Stimulated activated CD4-positive, alpha-beta T cell treated with anti-CD3 and anti-CD28 coated beads, Interleukin-12 subunit alpha, Interleukin-12 subunit beta, amount 100 ng/mL, for 48 hours (primary cell): ENCODE measurements at places on chromosomes 7 and 10.

- DNase-seq = no peak
Measured at GRCh38 chr10:87722716-87723115, 63.0 kb downstream of the PAPSS2 start.

DNA sequence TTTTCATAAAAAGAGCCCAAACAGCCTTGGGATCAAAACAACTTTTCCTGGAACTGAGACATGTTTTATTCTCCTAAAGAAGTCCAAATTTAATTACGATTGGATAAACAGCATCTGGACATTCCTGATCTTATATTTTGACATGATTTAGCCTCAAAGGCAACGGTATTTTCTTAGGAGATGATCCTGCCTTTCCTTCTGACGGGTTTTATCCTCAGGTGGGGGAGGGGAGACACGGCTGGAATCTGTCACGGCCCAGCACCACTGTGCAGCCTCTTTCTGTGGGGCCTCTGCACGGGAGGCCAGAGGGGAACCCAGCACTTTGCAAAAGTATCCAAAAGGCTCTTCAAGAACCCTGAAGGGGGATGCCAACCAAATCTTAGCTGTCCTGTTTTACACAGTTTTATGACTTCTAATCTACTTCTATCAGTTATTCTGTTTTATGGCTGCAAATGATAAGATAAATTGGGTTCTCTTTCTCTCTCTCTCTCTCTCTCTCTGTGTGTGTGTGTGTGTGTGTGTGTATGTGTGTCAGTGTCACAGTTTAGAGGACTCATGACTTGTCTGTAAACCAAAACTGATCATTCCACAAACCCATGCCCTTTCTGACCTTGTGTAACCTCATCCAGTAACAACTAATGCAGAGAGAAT is 321.1 kb upstream of the NPVF start:
- no peak for DNase-seq

DNA sequence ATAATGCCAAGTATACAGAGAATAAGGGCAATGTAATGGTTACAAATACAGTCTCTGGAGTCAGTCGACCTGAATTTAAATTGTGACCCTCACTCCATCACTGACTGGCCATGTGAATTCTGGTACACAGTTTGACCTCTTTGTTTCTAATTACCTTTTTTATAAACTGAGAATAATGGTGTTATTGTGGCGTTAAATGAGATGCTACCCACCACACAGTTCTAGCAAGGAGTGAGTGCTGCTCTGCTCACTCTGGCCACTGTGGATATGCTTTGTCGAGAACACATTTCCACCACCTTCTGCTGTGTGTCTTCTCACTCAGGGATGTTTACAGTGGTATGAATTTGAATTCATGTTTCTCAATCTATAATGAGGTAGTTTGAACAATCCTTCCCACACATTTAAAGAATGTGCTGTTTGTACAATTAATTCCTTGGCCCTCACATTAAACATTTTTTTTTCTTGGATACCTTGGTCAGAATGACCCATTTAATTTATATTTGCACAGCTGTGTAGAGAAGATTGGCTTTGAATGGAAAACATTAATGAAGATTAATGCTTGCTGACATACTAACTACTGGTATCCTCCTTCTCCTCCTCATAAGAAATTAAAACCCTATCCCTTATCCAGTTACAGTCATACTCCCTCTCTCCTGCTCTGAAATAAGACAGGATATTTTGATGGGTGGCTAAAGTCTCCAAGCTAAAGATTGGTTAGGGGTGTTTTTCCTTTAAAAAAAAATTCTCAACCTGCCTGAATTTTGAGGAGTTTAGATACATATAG is 42.4 kb downstream of the PLCE1 start:
- no peak for DNase-seq

GRCh38 chr7:43689115-43689514 is 40.2 kb downstream of the COA1 start:
- DNase-seq = no peak

DNA sequence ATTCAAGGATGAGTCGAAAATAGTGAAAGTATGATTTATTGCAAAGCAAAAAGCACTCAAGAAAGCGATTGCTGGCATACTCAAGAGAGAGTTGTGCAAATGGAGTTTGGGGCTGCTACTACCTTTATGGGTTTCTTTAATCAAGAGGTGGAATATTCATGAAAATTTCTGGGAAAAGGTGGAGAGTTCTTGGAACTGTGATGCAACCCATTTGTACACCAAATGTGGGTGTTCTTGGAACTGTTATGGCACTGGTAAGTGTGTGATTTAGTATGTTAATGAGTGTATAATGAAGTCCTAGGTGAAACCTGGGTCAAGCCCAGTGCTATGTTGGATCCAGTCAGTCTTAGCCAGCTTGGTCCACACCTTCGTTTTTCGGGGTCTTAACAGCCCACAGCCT is 3.4 kb upstream of the VOPP1 start:
- no peak for DNase-seq

DNA sequence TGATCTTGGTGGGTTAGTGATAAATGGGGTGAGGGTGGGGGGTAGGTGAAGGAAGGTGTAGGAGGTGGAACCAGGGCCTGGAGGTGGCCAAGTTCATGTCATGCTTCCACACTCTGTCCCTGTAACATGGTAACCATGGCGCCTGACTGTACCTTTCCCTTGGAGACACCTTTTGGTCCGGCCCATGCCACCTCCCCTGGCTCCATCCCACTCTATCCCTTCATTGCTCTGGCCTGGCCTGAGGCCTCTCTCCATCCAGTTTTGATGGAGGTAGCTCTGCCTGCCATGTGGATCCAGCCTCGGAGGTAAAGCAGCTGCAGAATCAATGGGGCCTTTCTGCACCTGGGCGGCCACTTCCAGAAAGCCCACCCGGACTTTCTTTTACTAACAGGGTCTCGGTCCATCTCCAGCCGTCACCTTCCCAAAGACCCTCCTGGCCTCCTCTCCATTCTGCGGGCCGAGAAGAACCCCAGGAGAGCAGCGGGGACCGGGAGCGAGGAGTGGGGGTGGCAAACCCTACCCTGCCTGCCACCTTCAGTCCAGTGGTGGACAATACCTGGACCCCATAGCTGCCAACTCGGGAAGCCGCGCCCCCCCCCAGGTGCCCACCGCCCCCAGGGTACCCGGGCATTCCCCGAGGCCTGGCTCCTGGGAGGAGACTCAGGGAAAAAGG is 504 bp upstream of the TRRAP start:
- DNase-seq = no peak
